Renal cortex interstitium (tissue), 15 donors: ENCODE measurements at places on chromosomes 7 and 10.

- DNase-seq, result no peak
Observed at GRCh38 chr7:36820527-36821170, 96.4 kb upstream of the AOAH start.

DNA sequence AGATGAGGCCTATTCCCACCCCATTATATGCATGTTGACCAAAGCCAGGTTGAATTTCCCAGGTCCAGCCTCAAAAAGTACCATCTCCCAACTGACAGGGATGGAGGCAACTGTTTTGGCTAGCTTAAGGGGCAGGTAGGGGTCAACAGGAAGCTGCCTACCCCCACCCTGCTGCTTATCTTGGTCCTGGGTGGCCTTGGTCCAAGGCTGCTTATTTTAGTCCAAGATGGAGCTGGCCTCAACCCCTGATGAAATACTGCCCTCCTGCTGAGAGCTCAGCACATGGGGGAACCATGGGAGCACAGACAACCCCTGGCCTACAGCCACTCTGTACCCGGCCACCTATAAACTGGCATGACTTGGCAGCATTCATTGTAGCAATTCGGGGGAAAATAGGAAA lies 23.1 kb downstream of the MYO1G start:
- DNase-seq, result no peak

GRCh38 chr7:29797112-29797944 lies 9.0 kb upstream of the WIPF3 start:
- no peak for DNase-seq

GRCh38 chr10:6461961-6462360 lies 118.1 kb downstream of the PRKCQ start:
- DNase-seq, result no peak

DNA sequence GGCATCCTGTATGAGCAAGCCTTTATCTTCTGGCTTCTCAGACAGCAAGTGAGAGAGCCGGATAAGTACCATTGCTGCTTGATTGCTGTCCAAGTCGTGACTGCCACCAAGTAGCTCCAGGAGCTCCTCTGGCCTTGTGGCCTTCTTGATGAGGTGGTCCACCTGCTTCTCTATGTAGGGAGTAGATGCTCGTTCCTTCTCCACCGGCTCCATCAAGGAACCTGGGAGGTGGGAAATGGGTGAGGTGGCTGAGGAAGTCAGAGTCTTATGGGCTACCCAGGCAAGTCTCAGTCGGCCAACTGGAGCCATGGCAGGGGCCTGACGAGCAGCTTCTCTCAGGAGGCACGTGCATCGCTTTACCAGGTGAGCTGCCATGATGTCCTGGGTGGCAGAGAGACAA lies 2.6 kb downstream of the TBRG4 start:
- no peak for DNase-seq

DNA sequence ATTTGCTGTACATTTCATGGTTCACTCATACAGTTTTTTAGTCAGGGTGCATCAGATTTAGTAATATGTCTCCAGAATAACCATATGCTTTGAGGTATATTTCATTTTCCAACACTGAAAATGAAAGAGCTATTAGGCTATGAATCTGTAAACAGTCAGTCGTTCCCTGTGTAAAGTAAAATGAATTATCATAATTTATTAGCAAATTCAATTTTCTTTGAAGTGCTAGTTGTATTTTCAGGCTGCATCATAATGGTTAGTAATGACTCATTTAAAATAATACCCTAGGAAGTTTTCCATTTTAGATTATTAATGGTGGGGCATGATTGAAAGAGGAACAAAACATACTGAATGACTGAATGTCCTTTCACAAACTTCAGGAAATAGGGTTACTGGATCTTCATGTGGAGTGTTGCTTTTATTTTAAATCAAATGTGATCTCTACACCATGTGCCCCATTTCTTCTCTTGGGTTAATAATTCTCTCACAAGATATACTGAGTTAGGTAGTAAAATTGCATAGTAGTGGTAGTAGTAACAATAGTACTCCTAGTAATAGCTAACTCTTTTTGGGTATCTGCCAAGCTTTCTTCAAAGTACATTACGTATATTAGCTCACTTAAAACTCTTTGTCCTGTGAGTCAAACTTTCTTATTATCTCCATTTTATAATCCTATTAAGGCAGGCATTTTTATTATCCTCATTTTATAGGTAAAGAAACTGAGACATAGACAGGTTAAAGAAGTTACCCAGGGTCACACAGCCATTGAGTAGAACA lies 476.5 kb downstream of the SUGCT start:
- no peak for DNase-seq

- DNase-seq, result no peak
Observed at GRCh38 chr7:70142247-70142932, 544.1 kb downstream of the AUTS2 start.

DNA sequence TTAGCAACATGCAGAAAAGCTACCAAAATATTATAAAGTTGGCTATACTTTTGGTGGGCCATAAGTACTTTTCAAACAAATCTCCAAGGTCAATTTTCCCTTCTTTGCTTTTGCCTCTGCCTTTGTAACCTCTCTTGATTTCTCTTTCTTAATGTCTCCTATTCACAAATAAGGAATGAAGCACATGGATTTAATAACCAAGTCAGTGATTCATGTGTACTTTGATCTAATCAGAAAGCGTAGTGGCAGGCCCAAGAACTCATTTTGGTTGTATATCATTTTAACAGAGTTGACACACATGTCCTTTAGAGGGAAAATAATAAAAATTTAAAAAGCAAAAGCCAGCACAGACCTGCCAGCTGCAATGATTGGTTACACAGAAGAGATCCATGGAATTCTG lies 93.7 kb downstream of the FZD1 start:
- DNase-seq, result no peak

DNA sequence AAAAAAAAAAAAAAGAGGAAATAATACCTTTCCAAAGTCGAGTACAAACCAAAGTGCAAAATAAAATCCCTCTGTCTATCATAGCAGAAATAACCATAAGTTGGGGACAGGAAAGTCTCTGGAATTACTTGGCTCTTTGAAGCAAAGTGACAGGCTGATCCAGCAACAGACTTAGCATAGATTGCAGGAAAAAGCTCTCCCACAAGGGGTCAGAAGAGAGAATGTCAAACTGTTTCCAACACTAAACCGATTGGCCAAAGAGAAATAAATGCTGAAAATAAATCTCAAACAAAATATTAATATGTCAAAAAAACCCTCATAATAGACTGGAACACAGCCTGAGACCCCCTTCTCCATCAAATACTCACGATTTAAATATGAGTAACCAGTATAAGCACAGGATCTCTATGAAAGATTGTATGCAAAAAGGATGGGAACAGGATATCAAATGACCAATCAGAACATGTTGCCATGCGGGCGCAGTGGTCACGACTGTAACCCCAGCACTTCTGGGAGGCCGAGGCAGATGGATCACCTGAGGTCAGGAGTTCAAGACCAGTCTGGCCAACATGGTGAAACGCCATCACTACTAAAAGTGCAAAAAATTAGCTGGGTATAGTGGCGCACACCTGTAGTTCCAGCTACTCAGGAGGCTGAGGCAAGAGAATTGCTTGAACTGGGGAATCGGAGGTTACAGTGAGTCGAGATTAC lies 1000.7 kb upstream of the LRRN3 start:
- no peak for DNase-seq

DNA sequence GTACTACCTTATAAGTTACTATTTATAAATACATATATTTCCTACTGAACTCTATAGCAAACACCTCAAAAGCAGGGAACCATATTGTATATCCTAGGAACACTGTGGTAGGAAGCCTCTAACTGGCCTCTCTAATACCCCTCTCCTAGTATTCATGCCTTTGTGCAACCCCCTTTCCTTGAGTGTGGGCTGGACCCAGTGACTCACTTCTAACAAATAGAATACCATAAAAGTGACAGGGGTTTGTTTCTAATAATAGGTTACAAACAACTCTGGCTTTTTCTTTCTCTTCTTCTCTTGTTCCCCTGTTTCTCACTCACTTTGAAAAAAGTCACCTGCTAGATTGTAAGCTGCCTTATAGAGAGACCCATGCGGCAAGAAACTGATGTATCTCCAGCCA lies 51.6 kb upstream of the MACC1 start:
- no peak for DNase-seq

- DNase-seq, result no peak
Observed at GRCh38 chr7:105685161-105685560, 103.9 kb upstream of the EFCAB10 start.

DNA sequence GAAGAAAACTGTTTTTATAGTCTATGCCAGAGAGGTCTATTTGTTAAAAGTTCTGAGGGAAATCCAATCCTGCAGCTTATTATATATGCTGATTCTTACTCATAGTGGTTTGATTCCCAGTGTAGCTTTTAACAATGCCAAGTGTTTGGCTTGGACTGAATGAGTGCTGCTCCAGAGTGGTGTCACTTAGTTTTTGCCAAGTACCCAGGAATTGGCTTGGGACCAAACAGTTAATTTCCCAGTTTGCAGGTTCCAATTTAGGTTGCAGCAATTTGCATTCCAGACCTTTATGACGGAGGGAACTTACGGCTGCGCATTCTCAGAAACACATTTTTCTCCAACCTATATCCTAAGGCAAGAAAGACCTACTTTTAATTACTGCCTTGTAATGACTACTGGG lies 32.4 kb downstream of the NSUN6 start:
- no peak for DNase-seq

DNA sequence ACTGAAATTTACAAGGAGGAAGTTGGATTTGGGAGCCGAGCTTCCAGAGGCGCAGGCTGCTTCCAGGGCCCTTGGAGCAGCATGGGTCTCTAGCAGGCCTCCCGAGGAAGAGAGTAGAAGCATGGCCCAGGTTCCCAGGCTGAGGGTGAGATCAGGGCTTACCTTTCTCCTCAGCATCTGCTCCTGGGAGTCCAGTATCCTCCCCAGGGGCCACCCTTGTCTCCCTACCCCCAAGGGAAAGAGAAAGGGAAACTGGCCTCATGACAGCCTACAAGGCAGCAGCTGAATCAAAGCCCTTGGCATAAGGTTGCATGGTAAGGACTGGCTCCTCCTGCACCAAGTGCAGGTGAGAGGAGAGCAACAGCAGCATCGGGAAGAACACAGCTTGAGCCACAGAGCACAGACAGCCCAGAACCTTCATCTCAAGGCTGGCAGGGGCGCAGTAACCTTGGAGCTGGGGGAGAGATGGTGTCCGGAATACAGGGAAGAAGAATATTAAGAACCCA lies 114.5 kb downstream of the MARCHF5 start:
- no peak for DNase-seq
